ENCODE measurements at places on chromosomes 5 and 9.

DNA sequence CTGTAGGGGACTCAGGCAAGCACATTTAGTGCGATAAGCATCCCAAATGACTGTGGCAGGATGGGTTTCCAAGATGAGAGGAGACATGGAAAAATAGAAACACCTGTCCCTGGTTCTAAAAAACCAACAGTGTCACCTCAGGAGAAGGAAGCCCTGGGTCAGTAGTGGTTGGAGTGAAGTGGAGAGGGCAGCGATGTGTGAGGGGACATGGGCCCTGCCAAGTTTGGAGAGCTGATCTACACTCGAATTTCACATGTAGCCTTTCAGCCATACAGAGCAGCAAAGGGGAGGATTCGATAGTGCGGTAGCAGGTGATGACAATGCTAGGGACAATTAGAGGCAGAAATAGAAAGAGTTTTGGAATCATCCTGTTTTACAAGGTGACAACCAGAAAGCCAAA lies 32.6 kb upstream of the LHX2 start:
- no peak for DNase-seq

DNA sequence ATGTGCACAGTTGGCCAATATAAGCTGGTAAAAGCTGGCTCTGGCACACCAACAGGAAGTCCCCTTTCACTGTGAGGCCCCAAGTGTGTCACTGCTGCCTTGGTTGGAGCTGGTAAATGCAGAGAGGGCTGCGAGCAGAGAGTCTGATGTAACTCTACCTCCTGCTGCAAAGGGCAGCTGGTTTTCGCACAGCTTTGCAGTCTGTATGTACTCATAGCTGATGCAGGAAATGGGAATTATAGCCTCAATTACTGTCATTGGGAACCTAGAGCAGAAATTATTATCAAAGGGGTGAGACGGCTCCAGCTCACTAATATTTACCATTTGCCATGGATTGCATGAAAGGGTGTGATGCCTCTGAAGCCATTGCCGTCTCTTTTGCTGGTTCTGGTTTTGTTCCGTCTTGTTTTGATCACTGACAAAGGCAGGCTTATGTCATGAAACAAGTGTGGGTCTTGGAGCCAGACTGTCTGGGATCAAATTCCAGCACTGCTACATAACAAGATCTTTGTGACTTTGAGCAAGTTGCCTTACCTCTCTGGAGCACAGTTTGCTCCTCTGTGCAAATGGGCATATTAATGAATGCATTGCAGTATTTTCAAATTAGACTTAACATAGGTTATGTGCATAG lies 124.3 kb upstream of the SLC25A48 start:
- DNase-seq = no peak

GRCh38 chr9:91942201-91942600 lies 7.8 kb downstream of the ROR2 start:
- no peak for DNase-seq

DNA sequence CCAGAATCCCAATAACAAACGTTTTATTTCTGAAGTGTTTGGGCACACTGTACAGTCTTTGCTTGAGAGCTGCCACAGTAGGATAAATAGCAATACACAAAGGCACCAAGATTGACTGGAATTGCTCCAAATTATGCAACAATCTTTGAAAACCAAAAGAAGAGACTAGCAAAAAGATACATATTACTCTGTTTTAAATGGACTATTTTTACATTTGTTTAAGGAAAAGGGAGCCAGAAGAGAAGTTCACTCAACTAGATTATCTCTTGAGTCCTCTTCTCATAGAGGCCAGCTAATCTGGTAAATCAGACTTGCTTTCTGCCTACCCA lies 385.0 kb upstream of the SLC30A5 start:
- no peak for DNase-seq

DNA sequence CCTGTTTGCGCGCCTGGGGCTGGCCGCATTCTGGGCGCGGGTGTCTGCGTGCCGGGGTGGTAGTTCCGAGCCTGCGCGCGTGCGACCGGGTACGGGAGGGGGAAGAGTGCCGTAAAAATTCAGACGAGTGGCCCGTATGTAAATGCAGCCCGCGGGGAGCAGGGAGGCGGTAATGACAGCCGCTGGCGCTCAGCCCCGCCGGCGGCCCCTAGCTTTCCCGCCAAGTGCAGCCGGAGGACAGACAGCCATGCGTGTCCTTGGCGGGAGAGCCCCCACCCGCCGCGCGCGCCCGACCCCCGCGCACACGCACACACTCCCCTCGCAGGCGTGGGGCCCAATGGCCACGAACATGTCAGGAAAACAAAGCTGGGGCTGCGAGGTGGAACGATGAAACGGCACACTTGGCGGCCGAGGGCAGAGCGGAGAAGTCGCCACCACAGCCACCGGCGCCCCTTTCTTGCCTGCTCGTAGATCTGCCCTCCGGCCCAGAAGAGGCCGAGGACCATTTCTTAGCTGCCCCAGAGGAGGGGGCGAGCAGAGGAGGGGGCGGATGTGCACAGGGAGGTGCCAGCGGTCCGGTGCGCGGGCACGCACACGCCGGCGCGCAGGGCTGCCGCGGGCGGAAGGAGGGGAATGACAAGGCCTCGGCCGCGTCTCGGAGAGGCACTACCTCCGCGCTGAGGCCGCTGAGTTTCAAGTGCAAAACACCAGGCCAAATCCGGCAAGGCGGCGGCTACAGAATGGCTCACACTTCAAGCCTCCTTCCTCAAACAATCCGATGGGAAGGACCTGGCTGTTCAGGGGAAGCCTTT lies 208.4 kb downstream of the MEF2C start:
- DNase-seq = no peak

- no peak for DNase-seq
Measured at GRCh38 chr9:123265833-123266232, 2.6 kb downstream of the STRBP start.

DNA sequence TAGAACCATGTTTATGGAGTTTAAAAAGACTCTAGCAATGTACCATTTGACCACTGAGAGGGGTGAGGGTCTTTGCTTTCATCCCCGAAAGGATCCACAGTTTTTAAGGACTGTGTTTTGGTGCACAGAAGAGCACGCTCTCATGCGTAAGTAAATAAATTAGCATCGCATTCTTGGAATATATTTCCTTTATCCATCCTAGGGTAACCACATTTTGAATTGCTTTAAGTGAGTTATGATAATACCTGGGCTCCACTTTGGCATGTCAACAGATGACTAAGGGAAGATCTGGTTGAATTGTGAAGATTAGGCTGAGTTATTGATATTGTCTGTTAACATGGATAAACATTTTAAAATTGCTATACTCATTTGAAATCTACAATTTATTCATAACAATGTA lies 89.4 kb upstream of the EDIL3 start:
- DNase-seq = no peak

GRCh38 chr5:115788440-115788839 lies 28.0 kb downstream of the CDO1 start:
- DNase-seq = no peak

DNA sequence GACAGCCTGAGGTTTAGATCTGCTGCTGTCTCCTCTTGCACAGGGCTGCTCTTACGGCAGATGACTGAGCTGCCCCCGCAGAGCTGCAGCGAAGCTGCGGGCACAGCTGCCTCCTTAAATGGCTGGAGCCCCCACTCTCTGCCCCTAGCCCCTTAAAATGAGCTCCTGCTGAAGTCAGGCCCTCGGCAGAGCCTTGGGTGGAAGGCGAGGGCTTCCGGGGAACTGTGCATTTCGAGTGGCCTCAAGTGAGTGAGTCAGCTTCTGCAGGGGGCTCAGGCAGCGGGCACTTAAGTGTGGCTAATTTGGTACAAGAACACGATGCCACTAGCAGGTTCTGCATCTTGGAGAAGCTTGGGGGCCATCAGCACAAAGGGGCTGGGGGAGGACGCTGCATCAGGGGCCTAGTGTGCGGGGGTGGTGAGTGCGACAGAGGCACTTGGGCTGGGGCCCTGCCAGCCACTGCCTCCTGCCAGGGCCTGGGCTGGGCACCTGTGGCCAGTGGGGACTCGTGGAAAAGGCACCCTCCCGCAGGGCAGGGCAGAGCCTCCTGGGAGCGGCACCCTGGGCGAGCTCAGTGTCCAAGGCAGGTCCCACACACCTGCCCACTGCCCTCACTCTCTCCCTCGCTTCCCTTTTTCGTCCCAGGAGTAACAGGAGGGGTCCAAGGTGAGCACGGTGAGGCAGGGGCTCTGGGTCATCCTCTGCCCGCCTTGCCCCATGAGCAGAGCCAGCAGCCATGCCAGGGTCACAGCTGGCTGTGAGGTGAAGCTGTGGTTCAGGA lies 28.8 kb upstream of the RNU6ATAC start:
- DNase-seq = no peak

- peak; percentile 16 for DNase-seq
Measured at GRCh38 chr5:145984072-145984471, 47.7 kb downstream of the SH3RF2 start.

DNA sequence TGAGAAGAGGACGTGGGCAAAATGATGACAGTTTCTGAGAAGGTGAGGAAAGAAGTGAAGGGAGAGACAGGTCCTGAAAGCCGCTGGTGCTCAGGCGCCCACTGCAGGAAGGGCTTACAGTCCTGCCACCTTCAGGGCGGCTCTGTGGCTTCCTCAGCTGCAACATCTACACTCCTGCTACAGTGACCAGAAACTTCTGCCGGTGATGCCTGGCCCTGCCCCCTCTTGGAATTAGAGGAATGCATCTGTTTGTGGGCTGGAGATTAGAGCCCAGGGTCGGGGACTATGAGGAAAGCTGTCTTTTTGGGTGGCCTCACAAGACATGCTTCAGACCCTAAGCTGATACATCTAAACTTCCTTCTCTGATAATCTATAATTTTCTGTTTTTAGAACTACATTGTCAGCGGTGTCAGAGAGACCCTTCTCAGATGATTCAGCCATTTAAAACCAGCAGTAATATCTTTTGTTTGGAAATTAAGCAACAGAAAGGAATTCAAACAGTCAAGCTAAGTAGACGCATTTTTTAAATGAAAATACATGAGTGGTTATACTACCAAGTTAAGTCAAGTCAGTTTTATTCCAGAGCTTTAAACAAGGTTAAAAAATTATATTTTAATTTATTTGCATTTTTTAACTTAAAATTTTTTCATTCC lies 30.4 kb downstream of the PRDM6 start:
- no peak for DNase-seq

GRCh38 chr5:80250801-80251200 lies 5.0 kb downstream of the SERINC5 start:
- peak; percentile 12 for DNase-seq

GRCh38 chr5:4339949-4340348 lies 744.3 kb downstream of the IRX1 start:
- DNase-seq = no peak

GRCh38 chr5:31273631-31274378 lies 80.3 kb downstream of the CDH6 start:
- DNase-seq = no peak

- DNase-seq = no peak
Measured at GRCh38 chr9:77901771-77902170, 129.8 kb downstream of the GNAQ start.

DNA sequence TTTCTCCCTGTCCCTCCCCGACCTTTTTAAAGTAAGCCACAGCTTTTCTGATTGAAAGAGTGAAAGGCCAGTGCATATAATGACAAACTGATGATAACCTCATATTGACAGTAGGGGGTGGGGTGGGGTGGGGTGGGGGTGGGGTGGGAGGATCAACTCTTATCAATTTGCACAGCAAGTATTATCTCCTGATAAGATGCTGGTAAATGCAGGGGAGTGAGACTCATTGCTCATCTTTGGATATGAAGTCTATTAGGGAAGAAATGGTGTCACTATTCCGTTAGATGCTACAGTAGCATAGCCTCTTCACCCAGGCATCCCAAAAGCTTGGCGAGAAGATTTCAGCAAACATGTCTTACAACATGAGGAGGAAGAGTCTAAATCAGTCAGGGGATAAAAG lies 38.9 kb upstream of the HMGCS1 start:
- no peak for DNase-seq
